NCI-H2171 treated with DMSO at 0.1 percent for 48 hours (cell line): ENCODE measurements at places on chromosomes 13 and 19.

GRCh38 chr13:63184693-63185092 lies 1769.0 kb upstream of the PCDH20 start:
- no peak for DNase-seq

- DNase-seq: no peak
These were observed 151.4 kb downstream of the NALCN start for GRCh38 chr13:101264931-101265330.

DNA sequence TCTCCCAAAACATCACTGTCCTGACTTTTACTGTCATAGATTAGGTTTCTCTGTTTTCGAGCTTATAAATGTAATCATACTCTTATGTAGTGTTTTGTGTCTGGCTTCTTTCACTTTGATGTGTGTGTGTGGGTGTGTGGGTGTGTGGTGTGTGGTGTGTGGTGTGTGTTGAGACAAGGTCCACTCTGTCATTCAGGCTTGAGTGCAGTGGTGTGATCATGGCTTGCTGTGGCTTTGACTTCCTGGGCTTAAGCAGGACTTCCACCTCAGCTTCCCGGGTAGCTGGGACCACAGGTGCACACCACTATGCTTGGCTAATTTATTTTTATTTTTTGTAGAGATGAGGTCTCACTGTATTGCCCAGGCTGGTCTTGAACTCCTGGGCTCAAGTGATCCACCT lies 59.6 kb downstream of the PDS5B start:
- no peak for DNase-seq

- no peak for DNase-seq
These were observed 174.9 kb downstream of the B3GLCT start for GRCh38 chr13:31374682-31375081.

DNA sequence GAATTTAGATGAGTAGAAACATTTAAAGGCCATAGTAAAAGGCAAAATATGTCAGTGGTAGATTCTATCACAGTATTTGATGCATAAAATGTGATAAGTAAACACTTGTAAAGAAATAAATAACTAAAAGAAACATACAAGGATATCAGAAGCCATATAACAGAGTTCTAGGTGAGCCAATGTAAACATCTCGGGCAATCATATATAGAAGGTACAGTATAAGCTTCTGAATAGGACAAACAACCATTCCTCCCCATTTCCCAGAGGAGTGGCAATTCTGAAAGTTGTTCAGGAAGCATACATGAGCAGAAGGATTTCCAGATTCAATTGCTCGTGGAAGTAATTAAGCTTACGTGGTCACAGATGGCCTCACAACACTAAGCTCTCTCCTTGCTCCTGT lies 267.3 kb downstream of the LHFPL6 start:
- no peak for DNase-seq

DNA sequence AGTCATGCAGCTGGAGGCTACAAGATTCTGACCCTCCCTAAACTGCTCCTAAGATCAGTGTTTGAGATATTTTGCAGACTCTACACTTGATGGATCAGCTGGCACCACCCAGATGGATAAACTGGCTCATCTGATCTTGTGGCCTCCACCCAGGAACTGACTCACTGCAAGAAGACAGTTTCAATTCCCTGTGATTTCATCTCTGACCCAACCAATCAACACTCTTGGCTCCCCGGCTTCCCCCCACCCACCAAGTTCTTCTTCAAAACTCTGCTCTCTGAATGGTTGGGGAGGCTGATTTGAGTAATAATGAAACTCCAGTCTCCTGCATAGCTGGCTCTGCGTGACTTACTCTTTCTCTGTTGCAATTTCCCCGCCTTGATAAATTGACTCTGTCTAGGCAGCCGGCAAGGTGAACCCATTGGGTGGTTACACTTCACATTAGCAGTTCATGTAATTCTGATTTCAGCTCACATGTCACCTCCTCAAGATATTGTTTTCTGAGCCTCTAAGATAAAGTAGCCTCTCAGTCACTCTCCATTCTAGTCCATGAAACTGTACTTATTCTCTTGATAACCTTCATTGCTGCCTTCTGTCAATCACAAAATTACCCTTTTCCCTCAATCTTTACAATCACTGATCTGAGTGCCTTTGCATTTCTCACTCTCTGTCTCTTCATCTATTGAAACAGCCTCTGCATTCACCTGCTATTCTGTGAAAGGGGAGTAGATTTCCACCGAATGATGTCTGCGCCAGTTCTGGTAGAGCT lies 9.9 kb upstream of the FPR3 start:
- no peak for DNase-seq

DNA sequence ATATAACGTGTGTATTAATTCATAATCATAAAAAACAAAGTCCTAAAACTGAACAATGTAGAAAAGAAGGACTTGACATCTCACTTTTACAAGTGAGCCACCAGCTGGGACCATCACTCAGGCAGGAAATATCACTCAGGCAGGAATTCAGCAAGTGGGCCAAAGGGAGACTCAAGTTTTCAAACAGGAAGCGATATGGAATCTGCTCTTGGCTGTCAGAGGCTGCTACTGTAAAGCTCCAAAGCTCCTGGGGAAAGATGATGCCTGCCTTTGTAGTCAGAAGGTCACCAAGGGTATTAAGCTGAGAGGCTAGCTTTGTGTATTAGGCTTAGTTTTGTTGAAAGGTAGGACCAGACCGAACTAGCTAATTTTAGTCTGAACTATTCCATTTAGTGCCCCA lies 5.5 kb upstream of the AKAP11 start:
- DNase-seq: no peak

- DNase-seq: no peak
These were observed 5.2 kb downstream of the ZNF561 start for GRCh38 chr19:9615844-9616243.

DNA sequence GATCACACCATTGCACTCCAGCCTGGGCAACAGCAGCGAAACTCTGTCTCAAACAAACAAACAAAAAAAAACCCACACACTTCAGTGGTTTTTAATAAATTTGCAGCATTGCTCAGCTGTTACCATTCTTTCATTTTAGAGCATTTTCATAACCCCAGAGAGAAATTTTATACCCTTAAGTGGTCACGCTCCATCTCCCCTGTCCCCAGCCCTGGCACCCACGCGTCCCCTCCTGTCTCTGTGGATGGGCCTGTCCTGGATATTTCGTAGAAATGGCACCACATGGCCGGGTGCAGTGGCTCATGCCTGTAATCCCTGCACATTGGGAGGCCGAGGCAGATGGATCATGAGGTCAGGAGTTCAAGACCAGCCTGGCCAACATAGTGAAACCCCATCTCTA lies 7.8 kb downstream of the THOP1 start:
- DNase-seq: no peak

GRCh38 chr19:4414800-4415321 lies 12.4 kb downstream of the CHAF1A start:
- DNase-seq: no peak

DNA sequence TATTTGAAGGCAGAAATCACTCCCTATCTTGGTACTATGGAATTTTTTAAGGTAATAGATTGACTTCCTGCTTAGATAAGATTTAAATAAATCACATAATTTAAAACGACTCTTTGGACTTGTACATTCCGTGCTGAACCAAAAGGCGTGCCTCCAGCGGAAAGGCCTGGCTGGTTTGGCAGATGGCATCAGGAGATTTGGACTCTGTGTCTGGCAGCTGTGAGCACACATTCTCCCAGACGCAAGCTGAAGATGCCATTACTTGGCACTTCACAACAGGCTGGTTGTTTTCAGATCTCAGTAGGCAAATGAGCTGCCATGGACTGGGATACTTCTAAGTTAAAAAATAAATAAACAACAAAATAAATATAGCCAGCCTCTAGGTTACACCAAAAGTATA lies 104.5 kb upstream of the SLC15A1 start:
- DNase-seq: no peak

DNA sequence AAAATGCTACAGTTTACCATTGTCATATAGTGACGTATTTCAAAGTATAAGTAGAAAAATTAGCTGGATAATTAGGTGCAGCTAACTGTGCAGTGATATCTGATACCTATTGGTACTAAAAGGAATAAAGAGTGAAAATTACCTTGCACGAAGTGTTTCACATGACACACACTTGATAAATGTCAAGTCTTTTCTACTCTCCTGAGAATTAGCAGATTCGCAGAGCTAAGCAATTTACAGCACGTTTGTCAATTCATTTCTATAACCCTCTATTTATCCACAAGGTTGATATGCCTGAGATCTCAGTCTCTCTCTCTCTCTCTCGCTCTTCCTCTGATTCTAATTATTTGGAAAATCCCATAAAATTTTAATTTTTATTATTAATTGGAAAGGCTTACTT lies 1109.0 kb downstream of the EFNB2 start:
- peak; percentile 57 for DNase-seq
